ENCODE measurements at places on chromosomes 3 and 15.
A peak's percentile ranks its signal among the peaks of the same experiment; 100 is the strongest.

DNA sequence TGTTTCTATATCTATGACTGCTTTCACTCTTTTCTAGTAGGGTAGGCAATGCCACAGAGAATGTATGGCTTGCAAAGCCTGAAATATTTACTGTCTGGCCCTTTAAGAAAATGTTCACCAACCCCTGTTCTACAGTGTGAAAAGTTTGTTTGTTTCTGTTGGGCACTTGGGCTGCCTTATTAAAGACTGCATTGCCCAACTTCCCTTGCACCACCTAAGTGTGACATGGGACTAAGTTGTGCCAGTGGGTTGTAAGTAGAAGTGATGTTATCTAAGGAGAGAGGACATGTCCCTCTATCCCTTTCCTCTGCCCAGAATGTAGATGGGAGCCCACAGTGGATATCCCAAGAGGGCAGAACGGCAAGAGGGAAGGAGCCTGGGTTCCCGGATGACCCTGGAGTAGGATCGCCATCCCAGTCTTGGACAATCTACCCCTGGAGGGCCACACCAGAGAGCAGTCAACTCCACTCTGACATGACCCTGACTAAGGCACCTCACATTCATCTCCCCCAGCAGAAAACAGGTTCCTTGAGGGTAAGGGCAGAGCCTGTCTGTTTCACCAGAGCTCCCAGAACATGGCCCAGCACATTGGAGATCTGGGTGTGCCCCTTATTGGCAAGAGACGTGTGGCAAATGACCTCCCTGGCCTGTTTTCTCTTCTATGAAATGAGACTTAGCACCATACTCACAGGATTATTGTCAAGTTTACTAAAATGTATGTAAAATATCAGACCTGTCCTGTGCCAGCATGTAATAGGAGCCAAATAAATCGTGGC lies 138.8 kb downstream of the SMAD6 start:
- DNase-seq = no peak

DNA sequence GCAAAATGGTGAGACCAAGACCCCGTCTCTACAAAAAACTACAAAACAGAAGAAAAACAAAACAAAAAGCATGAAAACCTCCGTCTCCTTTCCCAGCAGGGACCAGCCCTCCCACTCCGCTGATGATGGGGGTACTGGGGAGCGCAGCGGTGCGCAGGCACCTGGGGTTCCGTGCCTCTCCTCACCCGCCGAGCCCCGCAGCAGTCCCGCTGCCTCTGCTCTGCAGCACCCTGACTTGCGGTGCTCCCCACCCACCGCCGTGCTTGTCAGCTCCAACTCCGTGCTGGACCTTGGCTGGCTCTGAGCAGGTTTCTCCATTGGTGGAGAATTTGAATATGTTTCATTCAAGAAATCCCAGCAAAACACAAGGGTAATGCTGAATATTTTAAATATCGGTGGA lies 46.7 kb upstream of the ATP10A start:
- no peak for DNase-seq

- DNase-seq = peak; percentile 73
These were observed 924 bp upstream of the SIN3A start for GRCh38 chr15:75452364-75452864.

DNA sequence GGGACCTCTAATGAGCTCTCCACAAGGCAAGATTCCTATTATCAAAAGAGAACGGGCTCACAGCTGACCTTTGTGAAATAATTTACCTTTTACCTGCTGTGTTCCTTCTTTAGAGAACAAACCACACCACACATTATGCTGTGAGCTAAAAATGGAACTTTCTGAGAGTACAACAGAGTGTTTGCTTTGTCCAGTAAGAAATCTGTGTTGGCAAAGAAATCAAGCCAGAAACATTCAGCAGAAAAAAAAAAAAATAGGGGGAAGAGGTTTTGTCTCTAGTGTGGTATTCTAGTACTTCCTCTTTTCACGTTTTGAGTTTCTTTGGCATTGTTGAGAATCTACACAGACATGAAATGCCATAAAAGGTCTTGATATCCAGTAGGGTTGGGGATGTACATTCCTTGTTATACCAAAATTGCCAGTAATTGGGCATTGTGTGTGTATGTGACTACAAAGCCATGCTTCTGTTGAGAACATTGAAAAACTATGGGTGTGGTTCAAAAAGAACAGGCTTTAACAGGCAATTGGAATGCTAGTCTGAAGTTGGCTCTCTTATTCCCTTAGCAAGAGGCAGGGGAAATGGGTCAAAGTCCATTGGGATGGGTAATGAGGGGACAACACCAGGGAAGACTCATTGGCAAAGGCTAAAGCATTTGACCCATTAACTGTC lies 273.5 kb downstream of the NEK10 start:
- DNase-seq = no peak

- DNase-seq = no peak
These were observed 13.5 kb upstream of the SEC13 start for GRCh38 chr3:10334459-10334858.

- peak; percentile 29 for DNase-seq
These were observed 74.8 kb downstream of the AQP9 start for GRCh38 chr15:58212909-58213526.

GRCh38 chr3:13113346-13114330 lies 40.4 kb upstream of the IQSEC1 start:
- DNase-seq = no peak

- DNase-seq = peak; percentile 13
These were observed 20.0 kb upstream of the PRR23E start for GRCh38 chr3:127172781-127173515.
